ENCODE measurements at places on chromosomes 7 and 10.

DNA sequence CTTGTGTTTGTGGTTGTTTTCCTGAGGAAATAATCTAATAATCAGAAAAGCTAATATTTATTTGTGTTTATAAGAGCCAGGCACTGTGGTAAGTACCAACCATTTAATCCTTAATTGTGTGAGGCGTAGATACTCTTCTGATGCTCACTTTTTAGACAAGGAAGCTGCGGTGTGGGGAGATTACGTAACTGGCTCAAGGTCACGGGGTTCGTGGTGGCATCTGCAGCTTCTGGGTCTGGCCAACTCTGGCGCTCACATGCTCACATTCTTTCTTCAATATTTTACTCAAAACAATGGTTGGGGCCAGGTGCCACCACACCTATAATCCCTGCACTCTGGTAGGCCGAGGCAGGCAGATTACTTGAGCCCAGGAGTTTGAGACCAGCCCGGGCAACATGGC is 77.6 kb downstream of the RALA start:
- no peak for DNase-seq

- DNase-seq: no peak
Measured at GRCh38 chr7:47346377-47346914, 235.5 kb downstream of the TNS3 start.

GRCh38 chr10:44009891-44010632 is 361.4 kb upstream of the ZNF32 start:
- DNase-seq: no peak

DNA sequence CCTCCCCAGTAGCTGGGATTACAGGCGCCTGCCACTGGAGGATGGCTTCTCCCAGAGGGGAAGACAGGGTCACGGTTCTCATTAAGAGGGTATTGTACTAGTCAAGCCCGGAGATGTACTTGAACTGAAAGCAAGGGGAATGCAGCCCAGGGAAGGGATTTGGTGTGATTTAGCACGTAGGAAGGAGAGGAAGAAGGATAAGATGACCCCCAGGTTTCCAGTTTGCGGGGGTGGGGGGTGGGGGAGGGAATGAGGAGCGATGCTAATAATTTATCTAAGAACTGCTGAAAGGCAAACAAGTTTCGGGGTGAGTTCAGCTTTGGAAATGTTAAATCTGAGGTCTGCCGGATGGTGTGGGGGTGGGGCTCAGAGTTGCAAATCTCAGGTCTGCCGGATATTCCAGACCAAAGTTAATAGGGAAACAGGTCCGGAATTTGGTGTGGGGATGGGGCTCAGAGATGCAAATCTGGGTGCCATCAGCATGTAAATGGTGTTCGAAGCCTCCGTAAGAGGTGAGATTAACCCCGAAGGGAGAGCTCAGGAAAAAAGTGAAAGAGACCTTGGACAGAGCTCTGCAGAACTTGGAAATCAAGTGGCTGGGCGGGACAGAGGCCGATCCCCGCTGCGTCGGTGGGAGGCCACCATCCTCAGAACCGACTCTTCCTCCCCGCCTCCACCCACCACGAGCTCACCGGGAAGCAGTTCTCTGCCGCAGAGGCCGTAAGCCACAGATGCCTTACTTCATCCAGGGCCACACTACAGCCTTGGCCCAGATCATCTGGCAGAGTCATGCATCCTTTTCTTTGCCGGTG is 1.6 kb upstream of the SEPHS1 start:
- no peak for DNase-seq

DNA sequence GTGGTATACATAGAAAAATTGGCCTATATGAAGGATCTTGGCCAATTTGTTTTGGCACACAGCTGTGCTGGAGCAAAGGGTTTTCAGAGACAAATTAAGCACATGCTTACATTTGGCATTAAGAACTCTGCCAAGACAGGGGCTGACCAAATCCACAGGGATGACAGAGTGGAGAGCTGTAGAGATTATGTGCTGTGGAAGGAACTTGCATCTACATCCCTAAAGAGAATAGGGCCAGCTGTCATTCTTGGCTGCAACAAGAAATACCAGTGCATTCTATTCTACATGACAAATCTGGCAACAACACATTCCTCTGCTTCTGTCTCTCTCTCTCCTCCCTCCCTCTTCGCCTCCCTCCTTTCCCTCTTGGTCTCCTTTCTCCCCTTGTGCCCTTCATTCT is 75.6 kb downstream of the POM121L12 start:
- no peak for DNase-seq

- DNase-seq: no peak
Measured at GRCh38 chr7:20786421-20786778, 286 bp downstream of the SP8 start.

GRCh38 chr10:70057306-70057705 is 4.7 kb downstream of the MACROH2A2 start:
- DNase-seq: no peak

- DNase-seq: peak; percentile 27
Measured at GRCh38 chr10:92839191-92840085, 8.9 kb upstream of the EXOC6 start.

DNA sequence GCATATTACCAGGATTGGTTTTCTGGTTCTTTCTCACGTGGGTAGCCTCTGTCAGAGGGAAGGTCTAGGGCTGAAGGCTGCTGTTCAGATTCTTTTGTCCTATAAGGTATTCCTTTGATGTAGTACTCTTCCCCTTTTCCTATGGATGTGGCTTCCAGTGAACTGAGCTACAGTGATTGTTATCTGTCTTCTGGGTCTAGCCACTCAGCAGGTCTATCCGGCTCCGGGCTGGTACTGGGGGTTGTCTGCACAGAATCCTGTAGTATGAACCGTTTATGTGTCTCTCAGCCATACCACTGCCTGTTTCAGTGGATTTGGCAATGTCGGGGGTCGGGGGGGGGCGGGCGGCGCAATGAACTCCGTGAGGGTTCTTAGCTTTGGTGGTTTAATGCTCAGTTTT is 84.5 kb upstream of the C10orf90 start:
- DNase-seq: no peak

- DNase-seq: no peak
Measured at GRCh38 chr7:47583739-47584535, 2.0 kb upstream of the TNS3 start.

GRCh38 chr10:7715515-7715914 is 12.4 kb downstream of the ITIH2 start:
- no peak for DNase-seq

DNA sequence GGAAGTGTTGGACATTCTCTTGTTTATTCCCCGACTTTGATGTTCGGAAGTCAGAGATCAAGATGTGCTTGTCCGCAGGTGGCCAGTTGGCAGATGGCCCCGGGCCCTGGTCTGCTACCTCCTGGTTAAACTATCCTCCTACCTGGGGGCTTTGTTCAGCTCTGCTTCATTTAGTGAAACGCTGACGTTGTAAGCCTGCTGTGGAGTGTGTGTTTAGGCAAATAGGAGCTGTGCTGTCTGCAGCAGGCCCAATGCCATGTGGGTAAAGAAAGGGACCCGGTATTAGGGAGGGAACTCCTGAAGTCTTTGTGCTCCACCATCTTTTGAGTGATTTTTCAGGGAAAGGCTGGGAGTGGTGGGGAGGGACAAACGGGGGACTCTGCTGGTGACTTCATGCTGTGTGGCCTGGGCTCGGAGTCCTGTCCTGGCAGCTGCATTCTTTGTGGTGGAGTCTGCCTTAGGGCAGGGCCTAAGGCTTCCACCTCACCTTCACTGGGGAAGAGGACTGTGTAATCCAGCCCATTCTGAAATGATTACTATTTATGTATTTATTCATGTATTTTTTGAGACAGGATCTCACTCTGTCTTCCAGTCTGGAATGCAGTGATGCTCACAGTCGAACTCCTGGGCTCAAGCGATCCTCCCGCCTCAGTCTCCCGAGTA is 171.1 kb upstream of the KLF6 start:
- no peak for DNase-seq
